Stimulated activated naive CD4-positive, alpha-beta T cell treated with Interleukin-2 at 50 U/mL for 16 hours (primary cell): ENCODE measurements at places on chromosomes 6 and 20.

DNA sequence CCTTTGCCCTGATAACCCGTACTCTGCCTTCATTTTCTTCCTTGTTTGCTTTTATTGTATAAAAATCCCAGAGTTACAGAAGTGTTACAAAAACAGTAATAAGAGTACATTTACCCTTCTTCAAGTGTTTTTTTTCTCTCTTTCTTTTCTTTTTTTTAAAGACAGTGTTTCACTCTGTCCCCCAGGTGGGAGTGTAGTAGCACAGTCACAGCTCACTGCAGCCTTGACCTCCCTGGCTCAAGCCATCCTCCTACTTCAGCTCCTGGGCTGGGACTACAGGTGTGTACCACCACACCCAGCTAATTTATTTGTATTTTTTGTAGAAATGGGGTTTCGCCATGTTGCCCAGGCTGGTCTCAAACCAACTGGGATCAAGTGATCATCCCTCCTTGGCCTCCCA lies 402.7 kb downstream of the CDKAL1 start:
- no peak for DNase-seq

- no peak for DNase-seq
Measured at GRCh38 chr6:159687341-159687740, 5.7 kb downstream of the SOD2 start.

GRCh38 chr20:24194143-24194542 lies 205.6 kb upstream of the GGTLC1 start:
- no peak for DNase-seq

DNA sequence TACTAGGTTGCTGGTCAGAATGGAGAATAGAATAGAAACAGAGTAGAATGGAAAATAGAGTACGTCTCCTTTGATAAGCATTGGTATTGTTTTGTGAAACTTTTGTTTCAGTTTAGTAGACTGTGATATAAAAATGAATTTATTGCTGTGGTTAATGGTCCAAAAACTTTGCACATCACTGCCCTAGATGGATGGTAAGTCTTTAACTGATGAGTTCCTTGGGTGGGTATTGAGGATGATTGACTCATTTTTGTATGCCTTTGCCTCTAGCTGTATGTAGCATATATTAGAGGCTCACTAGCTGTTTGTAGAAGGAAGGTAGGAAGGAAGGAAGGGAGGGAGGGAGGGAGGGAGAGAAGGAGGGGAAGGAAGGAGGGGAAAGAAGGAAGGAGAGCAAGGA lies 48.3 kb downstream of the ZDHHC14 start:
- DNase-seq: no peak

DNA sequence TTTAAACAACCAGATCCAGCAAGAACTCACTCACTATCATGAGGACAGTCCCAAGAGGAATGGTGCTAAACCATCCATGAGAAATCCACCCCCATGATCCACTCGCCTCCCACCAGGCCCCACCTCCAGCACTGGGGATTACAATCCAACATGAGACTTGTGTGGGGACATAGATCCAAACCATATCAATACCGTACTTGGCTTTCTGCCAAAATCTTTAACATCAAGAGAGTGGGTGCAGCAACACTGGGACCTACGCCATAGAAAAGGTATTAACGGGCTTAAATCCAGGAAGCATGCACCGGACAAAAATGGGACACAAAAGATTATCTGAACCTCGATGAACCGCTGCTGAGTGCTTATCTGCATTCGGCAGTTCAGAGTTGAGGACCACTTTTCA lies 322.3 kb upstream of the ARID1B start:
- no peak for DNase-seq

DNA sequence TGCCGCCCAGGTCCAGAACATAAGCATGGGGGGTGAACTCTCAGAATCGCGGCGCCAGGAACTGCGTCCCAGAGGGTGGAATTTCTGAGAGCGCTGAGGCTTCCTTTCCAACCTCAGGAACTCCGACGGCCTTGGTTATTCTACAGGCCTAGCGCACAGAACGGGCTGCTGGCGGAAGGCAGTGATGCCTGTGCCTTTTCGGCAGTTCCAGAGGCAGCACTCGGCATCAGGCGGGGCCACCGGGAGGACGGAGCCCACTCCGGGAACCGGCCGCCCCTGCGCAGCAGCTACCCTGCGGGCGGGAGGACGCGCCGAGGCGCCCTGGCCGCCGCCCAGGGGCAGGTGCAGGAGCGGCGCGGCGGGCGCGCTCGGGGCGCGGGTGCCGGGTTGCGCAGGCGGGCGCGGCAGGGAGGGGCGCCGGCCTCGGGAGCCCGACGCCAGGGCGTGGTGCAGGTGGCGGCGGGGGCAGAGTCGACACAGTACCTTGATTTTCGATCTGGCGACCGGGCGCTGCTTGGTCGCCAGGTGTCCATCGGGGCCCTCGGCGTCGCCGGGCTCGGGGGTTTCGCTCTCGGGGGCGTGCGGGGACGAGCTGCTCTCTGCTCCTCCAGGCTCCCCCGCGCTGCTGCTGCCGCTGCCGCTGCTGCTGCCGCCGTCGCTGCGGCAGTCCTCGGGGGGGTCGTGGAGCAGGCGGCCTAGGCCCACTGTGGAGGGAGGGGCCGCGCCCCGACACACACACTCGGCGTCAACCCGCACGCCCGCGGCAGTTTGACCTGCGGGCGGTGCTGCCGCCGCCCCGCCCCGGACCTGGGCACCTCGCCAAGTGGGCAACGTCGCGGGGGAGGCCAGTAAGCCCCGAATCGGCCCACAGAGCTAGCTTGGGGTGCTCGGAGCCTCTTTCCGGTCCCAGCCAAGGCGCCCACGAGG lies 1.3 kb downstream of the OVOL2 start:
- DNase-seq: no peak

DNA sequence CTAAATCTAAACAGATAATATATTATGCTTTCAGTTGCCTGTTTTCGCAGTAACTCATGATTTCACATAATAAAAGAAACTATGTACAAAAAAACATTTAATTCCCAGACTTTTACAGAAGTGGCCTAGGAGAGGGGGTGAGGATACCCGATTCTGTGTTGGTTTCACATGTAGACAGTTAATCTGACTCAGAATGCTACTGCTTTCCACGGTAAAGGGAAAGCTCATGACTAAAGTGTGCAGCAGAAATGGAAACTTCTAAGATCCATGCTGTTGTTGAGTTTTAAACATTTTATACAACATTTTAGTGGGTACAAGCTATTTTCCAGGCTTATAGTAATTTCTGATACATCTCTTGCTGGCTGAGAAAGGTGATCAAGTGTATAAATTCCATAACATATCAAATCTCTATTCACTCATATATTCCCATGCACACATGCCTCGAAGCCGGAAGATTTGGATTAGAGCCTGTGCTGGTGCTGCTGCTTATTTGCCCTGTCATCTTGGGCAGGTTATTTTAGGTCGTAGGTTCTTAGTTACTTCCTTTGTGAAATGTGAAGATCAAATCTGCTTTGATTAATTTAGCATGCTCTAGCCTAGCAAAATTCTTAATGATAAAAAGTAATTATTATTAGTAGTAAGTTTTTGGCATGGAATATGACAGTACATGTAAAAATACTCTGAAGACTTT lies 896.7 kb upstream of the MAP3K7 start:
- no peak for DNase-seq

GRCh38 chr20:3238616-3239025 lies 369 bp downstream of the SLC4A11 start:
- peak; percentile 24 for DNase-seq

- DNase-seq: no peak
Measured at GRCh38 chr6:148943451-148943850, 196.6 kb downstream of the UST start.

- no peak for DNase-seq
Measured at GRCh38 chr6:13990796-13991195, 66.0 kb downstream of the RNF182 start.

DNA sequence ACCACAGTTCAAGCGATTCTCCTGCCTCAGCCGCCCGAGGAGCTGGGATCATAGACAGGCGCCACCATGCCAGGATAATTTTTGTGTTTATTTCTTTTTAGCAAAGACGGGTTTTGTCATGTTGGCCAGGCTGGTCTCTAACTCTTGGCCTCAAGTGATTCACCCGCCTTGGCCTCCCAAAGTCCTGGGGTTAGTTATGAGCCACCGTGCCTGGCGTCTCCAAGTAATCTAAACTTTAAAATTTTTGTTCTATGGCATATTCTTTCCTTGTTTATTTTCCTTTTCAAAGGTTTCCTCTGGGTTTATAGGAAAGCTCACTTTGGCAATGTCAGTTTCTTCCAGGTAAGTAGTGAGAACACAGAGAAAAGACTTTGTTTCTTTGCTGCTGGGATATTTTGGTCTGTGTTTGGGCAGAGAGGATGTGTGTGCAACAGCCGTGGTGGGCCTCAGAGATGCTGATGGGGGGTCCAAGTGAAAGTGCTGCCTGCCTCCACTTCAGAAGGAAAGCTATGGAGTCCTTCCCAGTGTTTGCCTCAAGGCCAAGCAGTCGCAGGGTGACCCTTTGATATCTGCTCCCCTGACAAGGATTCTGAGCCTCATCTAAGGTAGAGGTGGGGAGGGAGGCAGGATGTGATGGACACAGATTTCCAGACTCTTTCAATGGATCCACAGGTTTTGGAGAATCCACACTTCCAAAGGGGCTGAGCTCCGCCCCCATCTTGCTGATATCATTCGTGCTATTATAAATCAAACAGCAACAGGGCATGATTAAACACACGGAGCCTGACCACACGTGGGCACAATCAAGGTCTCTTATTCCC lies 2.3 kb downstream of the LRP11 start:
- DNase-seq: no peak

DNA sequence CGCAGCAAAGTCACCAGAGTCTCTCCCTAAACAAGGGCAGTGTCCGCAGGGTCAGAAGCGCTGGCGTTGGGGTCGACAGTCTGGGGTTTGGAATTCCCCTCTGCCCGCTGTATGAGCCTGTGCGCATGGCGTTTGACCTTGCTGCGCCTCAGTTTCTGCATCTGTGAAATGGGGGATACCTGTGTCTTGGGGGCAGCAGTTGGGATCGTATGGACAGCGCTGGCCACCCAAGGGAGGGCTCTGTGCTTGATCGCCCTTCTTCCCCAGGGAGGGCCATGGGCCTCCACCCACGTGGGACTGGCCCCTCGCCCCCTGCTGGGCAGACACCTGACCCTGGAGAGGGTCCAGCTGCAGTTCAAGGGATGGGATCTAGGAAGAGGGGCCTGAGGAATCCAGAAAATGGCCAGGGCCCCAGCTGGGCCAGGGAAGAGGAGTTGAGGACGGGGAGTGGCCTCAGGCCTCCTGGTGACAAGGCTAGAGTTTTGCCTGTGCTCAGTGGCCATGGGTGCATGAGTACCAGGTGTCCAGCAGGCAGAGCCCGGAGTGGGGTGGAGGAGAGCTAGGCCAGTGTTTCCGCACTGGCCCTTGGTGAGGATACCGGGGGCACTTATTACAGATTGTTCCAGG lies 26.4 kb upstream of the PHACTR3 start:
- no peak for DNase-seq

DNA sequence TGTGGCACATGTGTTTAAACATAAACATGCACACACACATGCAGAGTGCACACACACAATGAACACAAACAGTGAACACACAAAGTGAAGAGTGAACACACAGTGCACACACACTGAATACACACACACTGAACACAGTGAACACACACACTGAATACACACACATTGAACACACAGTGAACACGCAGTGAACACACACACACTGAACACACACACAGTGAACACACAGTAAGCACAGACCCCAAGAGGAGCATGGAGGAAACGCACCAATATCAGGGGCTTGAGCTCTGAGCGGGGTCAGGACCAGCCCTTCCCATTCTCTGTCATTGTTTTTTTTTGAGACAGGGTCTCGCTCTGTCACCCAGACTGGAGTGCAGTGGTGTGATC lies 17.1 kb upstream of the HELZ2 start:
- DNase-seq: no peak

- no peak for DNase-seq
Measured at GRCh38 chr6:154117485-154117884, 78.4 kb downstream of the OPRM1 start.

DNA sequence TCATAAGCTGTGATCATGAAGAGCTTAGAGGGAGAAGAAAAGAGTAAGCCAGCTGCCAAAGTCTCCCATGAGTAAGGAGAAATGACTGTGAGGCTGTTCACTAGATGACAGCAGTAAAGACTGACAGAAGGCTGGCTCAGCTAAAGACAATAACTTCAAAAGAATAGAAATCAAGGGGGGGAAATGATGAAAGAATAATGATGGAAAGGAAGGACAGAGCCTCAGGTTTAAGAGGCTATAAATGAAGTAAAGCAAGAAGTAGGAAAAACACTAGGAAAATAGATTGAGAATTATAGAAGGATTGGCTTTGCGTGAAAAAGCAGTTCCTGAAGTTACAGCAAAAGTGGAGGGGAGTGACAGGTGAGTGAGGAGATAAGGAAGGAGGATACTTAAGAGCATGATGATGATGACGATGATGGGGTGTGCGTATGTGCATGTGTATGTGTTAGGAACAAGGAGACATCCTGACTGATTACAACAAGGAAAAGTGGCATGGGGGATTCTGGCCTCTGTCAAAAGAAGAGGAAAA lies 48.2 kb downstream of the HBS1L start:
- no peak for DNase-seq

- DNase-seq: no peak
Measured at GRCh38 chr6:128515550-128516513, 4.6 kb downstream of the PTPRK start.

DNA sequence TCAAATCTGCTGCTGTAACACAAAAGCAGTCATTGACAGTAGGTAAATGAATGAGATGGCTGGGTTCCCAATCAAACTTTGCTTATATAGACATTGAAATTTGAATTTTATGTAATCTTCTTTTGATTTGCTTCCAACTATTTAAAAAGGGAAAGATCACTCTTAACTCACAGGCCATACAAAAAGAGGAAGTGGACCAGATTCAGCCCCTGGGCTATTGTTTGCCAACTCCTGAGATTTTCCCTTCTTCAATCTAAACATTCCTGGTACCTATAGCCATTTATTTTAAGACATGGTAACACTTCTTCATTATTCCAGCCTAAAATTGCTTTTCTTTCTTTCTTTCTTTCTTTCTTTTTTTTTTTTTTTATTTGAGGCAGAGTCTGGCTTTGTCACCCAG lies 260.6 kb downstream of the TFAP2A start:
- DNase-seq: no peak

DNA sequence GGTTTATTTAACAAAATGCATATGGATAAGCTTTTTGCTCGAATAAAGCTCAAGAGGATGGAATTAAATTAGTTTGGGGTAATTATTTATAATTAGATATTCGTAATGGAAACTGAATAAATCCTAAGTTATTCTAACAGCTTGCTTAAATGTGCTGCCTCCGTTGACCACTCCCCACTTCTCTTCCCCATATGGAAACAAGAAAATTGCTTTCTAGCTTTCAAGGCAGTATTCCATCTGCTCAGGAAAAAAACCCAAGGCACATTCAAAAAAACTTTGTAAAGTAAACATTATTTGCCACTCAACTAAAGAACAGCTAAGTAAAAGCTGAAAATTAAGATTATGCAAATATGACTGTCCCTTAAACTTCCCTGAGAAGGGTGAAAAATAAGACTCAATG lies 369.2 kb downstream of the HAO1 start:
- DNase-seq: no peak
